Stimulated activated CD8-positive, alpha-beta memory T cell treated with anti-CD3 and anti-CD28 coated beads, Interleukin-4, amount 100 ng/mL, for 48 hours (primary cell): ENCODE measurements at places on chromosomes 13 and 19.

DNA sequence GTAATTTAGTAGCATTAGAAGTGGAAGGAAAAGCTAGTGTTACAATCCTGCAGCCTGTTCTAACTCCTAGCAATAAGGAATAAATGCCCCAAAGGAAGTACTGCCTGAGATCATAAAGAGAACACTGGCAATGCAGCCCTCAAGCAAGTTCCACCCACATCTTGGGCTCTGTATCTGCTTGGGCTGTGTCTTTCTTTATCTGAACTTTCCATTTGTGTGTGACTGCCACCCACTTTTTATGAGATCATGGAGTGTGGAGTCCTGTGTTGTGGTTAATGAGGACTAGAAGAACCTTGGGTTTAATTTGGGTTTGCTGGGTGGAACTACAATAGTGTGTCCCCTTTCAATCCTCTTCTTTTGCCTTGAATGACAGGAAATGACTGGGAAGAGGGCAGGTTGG, 38.2 kb downstream of the RFXAP start:
- DNase-seq = no peak

DNA sequence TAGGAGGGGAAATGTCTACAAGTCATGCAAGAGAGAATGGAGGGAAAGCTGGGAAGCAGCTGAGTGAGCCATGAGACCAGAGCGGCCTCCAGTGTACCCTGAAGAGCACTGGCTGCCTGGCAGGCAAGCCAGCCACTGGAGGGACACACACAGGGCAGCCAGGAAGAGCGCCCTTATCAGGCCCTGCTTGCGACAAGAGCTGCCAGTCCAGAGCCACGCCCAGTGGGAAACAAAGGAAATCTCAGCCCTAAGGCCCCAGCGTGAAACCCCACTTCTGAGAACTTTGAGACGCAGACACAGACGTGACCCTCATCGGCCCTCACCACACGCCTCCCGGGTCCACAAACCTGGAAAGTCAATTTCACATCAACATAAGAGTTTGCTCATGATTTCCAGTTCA, 105.0 kb downstream of the STK24 start:
- no peak for DNase-seq

DNA sequence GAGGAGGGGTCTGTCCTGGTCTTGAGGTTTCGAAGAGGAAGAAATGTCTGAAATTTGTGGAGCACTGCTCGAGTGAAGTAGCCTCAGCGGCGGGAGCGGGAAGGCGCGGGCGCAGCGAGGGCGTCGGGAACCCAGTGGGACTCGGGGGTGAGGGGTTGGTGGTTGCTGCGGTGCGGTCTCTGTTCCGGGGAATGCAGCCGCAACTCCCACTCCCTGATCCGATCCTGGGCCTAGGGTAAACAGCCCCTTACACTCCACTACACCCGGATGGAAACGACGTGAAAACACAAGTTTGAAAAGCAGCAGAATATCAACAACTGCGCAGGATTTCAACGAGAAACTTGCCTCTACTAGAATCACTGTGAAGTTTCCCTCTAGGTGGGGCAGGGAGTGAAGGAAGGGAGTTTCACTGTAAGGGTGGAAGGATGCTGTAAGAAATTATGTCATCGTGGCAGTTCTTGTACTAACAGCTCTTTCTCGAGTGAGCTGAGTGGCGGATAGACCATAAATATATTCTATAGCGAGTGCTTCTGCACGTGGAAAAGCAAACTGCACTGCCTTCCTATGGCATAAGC, 2.0 kb upstream of the KLF12 start:
- DNase-seq = peak; percentile 67

DNA sequence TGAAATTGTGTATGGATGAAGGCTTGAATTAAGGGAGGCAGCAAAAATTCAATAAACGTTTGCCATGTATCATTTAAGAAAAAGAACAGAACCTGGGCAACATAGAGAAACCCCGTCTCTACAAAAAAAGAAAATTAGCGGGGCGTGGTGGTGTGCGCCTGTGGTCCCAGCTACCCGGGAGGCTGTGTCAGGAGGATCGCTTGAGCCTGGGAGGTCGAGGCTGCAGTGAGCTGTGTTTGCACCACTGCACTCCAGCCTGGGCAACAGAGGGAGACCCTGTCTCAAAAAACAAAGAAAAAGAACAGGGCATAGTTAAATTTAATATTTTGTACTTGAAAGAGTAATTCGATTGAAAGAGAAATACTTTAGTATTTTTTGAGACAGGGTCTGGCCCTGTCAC, 1.4 kb downstream of the UBA2 start:
- no peak for DNase-seq

DNA sequence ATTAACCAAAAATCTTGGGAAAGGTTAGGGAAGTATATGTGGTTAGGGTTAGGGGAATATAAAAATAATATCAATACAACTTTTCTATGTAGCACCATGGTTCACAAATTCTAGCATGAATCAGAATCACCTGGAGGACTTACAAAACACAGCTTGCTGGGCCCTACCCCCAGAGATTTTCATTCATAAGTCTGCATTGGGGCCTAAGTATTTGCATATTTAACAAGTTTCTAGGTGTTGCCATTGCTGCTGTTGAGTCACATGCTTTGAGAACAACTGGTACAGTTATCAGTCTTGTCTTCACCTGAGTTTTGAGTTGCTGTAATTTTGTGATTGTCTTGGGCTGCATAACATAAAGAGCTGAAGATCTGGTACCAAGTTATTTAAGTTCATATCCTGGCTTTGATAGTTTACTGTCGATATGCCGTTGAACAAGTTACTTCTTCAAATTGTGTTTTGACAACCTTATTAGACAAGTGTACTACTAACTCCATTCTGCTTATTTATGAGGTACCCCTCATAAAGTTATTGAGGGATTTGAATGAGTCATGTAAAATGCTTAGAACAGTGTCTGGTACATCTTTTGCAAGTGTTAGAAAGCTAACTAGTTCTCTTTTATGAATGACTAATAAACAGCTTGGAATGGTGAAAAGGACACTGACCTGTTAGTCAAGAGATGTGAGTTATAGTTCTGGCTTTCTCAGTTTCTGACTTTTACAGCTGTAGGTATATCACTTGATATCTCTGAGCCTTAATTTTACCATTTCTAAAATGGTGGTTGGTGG, 132.9 kb downstream of the PAN3 start:
- DNase-seq = no peak

GRCh38 chr13:102930566-102930965, 84.7 kb downstream of the ERCC5 start:
- no peak for DNase-seq

GRCh38 chr13:105920370-105920769, 615.1 kb downstream of the EFNB2 start:
- DNase-seq = no peak

- DNase-seq = no peak
These were observed 4.7 kb downstream of the DDA1 start for GRCh38 chr19:17314007-17314593.

DNA sequence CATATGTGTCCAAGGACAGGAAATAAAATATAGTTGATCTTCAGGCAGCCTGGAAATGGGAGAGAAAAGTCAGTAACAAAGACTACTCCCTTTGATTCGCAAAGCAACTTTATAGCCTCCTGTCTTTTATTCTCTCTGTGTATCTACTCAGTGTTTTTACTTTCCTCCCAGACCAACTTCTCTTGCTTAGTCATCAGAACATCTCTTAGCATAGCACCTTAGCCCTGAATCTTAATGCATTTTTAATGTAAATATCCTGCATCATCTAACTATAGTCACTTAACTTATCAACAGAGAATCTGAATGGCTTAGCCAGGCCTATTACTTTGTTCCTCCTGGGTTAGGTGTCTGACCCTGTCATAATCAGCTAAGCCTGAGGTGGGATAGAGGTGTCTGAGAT, 238.2 kb downstream of the MAB21L1 start:
- DNase-seq = no peak

DNA sequence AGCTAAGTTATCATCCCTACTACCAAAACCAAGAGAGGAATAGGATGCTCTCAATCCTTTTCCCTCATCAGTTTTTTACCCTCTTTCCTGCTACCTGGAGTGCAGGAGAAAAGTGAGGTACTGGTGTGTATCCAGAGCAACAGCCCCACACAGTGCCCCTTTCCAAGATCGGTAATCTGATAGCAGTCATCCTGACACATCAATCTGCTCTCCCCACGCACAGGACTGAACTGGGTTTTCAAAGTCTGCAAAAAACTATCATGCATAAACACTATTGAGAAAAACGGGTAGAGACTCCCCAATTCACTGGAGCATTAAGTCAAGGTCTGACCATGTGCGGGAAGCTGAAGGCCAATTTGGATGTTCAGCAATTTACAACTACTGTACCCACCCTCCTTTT, 284.8 kb downstream of the RBM26 start:
- no peak for DNase-seq

- DNase-seq = no peak
These were observed at the start of gene TGFBR3L for GRCh38 chr19:7914598-7915045. TSS of gene TGFBR3L (plus strand) at chr19:7914830.

DNA sequence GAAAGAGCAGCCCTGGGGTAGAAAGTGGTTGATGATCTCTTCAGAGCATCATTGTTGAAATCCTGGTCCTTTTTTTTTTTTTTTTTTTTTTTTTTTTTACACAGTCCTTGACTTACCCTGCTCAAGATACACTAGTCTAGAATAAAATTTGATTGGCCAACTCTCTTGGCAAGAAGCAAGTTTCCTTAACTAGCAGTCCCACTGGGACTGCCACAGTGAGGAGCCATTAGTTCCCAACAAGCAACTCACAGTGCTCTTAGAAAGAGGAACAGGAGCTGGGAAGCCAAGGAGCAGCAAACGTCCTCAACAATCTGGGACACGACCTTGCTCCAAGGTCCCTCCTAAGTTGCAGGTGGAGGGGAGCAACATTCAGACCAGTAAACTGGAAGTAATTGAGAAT, 47.9 kb upstream of the INTS6 start:
- no peak for DNase-seq

DNA sequence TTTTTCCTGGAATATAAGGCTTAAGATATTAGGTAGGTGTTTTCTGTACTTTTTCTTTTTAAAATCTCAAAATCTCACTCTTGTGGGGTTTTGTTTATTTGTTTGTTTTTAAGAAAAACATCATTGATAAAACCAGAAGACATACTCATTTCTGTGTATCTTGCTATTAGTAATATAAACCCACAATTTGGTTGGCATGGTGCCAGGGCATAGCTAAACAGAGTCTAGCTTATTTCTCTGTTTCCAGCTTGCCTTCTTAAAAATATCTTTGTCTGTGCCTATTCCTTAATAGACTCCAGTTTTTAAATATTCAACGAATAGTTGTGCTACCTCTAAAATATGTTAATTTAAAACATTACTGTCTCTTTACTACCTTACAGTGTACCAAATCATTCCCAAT, 1121.9 kb upstream of the PCDH20 start:
- DNase-seq = no peak

GRCh38 chr13:101157261-101157660, 259.0 kb downstream of the NALCN start:
- DNase-seq = no peak

GRCh38 chr19:23403581-23404324, 8.5 kb upstream of the ZNF91 start:
- DNase-seq = no peak

DNA sequence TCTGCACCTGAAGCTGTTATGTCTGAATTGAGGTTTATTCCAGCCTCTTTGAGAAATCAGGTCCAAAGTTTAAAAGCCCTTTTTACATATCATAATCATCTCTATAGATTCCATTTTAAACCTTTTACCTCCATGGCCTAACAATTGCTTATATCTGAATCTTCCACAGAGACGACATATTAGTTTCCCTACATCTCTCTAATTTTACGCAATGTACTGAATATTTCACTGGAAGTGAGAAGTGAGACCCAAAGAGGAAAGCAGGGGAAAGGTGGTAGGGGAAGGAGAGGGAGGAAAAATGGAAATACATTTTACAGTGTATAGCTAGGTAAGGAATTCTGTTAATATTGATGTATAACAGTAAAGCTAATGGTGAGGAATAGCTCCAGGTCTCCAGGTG, 189.6 kb downstream of the MZT1 start:
- DNase-seq = no peak

GRCh38 chr13:90773681-90774080, 573.8 kb upstream of the MIR17HG start:
- no peak for DNase-seq

- no peak for DNase-seq
These were observed 34.1 kb upstream of the POU2F2 start for GRCh38 chr19:42166316-42166715.

- DNase-seq = no peak
These were observed 92.0 kb downstream of the ZNF536 start for GRCh38 chr19:30464162-30464561.

- no peak for DNase-seq
These were observed 38.1 kb upstream of the MED4 start for GRCh38 chr13:48132961-48133360.

- no peak for DNase-seq
These were observed 10.3 kb downstream of the EDDM13 start for GRCh38 chr19:56282809-56283208.

GRCh38 chr19:56110515-56111448, 10.3 kb downstream of the ZNF787 start:
- no peak for DNase-seq

GRCh38 chr13:74135326-74136083, 1.3 kb upstream of the KLF12 start:
- peak; percentile 72 for DNase-seq

DNA sequence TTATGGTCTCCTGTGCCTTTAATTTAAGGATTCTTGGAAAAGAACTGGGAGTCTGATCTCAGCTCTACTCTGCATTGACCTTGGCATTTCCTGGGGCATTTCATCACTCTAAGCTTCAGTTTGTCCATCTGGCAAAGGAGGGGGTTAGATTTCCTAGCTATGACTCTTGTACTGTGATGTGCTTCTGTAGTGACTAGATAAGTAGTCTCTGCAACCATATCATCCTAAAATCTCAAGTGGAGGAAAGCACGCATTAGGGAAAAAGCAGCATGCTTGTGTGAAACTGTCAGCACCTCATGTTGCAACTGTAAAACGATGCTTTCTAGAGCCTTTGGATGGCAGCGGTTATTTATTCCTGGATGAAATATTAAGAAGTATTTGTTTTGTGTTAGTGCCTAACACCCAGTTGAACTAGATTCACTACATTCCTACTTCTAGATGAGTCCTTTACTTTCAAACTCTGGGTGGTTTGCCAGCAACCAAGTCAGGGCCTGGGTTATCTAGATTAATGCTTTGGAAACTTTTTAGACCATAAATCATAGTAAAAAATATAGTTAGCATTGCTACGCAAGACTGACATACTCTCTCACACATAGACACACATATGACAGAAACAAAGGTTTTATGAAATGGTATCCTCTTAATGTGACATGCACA, 6.8 kb downstream of the WDFY2 start:
- no peak for DNase-seq

DNA sequence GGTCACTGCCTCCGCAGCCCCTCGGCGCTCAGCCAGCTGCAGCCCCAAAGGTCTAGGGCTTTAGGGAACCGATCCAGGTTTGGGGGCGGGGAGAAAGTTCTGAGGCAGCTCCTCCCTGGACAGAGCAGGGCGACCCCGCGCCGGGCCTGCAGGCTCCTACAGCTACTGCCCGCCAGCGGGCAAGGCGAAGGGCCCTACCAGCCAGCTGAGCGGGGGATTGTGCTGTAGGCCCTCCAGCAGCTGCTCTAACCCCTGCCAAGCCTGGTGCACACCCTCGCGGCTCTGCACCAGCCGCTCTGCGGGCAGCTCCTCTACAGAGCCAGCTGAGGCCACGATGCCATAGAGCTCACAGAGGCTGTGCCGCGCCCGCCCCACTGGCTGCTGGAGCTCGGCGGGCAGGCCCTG, 14.0 kb downstream of the PLIN4 start:
- DNase-seq = no peak
